Inflammatory macrophage treated with lipopolysaccharide for 1 hour (primary cell): ENCODE measurements at places on chromosomes 5 and 9.

DNA sequence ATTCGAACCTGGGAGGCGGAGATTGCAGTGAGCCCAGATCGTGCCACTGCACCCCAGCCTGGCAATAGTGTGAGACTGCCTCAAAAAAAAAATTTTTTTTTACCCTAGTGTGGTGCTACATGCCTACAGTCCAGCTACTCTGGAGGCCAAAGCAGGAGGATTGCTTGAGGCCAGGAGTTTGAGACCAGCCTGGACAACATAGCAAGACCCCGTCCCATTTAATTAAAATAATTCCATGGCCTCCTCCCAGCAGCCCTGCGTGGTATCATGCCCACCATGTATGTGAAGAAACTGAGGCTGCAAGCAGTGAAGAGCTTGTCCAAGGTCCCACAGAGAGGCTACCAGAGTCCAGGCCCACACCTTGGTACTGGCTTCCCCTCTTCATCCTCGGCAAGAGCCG, 19.4 kb upstream of the PHYHD1 start:
- DNase-seq = no peak

DNA sequence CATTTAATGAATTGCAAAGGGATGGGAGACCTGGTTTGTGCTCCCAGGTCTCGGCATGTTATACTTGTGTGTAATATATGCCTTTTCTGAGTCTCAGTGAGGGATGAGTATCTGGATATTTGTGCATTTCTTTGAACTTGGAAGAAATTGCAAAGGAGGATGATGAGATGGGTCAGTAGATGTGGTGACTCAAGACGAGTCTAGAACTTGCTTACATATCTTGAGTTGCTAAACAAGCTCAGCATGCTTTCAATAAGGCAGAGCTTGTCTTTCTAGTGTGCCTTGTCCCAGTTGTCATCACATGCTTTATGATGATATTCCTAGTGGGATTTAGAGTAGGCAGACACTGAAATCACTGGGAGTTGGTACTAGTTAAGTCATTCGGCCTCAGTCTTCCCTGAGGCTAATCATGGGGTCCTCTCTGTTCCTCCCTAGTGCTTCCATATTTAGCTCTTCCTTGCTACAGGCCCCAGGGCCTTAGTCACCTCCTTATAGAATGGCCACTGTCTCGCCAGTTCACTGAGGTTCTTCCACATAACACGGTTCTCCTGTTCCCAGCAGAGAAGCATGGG, 222.3 kb downstream of the ARRDC3 start:
- DNase-seq = peak; percentile 36

GRCh38 chr5:65825408-65826328, 100.7 kb upstream of the ERBIN start:
- peak; percentile 52 for DNase-seq

GRCh38 chr9:97579914-97580313, 53.3 kb downstream of the TSTD2 start:
- DNase-seq = no peak

DNA sequence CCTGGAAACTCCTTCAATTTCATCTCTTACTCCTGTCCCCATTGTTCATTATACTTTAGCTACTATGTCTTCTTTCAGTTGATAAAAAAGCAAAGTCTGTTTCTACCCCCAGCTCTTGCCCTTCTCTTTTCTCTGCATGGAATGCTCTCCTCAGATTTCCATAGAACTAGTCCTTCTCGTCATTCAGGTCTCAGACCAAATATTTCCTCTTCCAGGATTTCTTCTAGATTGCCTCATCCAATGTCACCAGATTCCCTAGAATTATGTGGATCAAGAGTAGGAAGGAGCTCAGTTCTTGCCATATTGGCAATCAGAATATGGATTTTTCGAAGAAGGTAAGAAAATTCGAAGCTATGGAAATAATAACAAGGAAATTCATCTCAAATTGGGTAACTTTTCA, 176.1 kb downstream of the GABRG2 start:
- DNase-seq = no peak

DNA sequence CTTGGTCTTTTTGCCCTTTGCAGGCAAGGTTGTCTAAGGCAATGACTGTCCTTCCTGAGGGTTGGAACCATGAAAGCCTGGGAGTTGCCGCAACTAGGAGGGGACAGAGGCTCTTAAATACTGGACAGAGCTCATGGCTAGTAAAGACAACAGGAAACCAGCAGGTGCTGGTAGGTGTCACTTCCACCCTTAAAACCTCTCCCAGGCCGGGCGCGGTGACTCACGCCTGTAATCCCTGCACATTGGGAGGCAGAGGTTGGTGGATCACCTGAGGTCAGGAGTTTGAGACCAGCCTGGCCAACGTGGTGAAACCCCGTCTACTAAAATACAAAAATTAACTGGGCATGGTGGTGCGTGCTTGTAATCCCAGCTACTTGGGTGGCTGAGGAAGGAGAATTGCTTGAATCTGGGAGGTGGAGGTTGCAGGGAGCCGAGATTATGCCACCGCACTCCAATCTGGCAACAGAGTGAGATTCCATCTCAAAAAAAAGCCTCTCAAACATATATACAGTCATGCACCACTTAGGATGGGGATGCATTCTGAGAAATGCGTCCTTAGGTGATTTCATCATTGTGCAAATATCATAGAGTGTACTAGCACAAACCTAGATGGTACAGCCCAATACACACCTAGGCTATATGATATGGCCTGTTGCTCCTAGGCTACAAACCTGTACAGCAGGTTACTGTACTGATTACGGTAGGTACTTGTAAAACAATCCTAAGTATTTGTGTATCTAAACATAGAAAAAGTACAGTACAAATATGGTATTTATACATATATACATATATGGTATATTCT, 102.7 kb downstream of the HSPA4 start:
- no peak for DNase-seq

DNA sequence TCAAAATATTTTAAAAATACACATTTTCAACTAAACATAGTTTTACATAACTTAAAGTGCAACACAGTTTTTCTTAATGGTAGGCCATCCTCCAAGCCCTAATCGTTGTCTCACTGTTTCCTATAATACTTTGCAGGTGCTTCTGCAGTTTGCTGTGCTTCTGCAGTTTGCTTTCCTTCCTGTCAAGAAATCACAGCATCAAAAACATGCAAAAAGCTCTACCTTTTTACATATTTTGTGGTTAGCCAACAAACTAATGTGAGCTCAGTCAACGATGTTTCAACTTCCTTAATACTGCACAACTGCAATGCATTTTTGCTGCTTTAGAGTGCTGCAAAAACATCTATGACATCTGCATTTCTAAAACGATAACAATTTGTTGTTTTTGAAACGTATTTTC, 25.2 kb downstream of the EMB start:
- no peak for DNase-seq

- no peak for DNase-seq
Observed at GRCh38 chr9:91764661-91765060, 185.4 kb downstream of the ROR2 start.

DNA sequence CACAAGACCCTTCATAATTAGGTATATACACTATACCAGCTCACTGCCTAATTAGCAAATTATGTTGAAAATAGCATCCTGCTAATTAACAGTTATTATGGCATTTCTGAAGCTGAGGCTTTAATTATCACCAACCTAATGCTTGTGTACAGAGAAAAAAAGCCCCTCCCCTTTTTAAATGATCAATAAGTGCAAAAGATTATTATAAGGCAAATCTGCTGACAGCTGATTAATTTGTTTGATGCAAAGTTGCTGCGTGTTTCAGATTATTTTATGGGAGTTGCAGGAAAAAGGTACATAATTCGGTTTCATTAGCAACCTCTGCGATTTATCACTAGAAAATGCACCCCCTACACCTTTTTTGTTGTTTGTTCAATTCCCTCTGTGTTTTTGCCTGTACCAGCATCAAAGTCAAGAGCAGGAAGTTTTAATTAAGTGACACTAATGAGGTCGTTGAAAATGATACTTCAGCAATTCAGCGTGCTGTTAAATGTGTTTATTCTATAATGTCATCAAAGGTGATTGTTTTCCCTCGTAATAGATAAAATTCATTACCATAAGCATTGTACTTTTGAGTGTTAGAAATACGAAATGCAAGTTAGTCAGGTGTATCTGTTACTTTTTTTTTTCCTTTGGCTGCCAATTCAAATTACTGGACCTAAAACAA, 170.0 kb downstream of the EBF1 start:
- no peak for DNase-seq

DNA sequence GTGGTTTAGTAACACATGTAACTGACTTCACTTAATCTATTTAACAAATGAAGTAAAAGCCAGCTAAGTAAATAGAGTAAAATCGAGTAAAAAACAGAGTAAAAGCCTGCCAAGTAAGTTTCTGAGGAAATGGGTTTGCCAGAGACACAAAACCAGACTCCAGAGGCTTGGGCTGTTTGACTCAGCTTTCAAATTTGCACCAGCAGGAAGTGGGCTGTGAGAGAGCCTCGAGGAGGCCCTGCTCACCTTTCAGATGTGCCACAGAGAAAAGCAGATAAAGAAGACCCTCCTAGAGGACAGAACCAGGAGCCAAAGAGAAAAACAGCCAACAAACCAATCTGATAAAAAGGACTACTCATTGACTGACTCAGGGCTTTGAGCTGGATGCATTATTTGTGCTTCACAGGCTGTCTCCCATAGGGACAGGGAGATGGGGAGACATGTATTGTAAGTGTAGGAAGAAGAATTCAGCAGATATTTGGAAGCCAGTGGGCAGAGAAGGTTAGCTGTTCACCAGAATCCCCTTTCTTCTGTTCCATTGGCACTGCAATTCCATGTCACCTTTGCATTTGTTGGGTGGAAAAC, 14.4 kb upstream of the AMACR start:
- DNase-seq = no peak

DNA sequence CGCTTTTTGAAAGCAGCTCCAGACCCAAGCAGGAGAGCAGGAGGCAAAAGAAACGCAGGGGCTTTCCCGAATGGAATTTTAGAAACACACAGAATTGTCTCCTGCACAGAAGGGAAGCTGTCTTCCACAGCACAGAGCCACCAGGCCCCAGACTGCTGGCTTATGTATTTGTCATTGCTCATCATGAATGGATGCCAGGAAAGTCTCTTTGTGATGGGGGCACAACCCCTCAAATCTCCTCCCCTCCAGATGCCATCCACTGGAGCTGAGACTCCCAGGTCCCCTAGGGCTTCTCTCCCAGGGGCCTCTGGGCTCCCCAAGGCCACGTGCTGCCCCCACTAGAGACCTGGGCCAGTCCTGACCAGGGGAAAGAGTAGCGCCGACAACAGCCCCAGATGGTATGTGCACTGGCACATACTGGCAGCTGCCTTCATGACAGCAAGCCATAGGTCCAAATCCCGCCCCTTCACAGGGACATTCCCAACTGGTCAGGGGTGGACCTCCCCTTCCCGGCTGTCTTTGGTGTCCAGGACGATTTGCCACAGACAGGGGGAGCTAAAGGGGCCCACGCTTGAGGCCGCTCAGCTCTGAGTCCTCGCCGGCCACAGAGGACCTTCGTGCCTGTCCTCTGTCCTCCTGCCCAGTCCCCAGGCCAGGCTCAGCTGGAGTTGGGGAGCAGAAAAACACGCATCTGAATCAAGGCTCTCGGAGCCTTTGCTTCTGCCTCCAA, 127.8 kb downstream of the KCNIP1 start:
- DNase-seq = no peak

DNA sequence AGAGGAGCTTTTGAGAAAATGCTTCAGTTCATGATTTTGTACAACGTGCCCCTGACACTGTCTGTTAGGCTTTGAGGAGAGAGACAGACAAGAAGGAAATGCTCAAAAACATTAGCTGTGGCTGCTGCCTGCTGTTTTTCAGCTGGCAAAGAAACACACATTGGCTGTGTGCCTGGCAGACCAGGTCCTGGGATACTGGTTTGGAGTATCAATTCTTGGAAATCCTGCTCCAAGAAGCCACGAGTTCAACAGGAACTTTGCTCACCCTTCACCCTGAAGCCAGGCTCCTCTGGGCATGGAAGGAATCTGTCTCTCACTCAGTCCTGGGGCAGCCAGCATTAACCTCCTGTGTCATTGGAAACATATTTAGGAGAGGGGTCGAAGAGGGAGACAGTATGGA, 245.5 kb downstream of the AUH start:
- DNase-seq = no peak
